ENCODE measurements at places on chromosomes 1 and 21. TPM values are rescaled to one million over a fixed set of nuclear protein-coding genes. Genes with fewer than 3 reads are reported as not detected.

GALE gene
- 8.3 TPM for total RNA-seq

- DNase-seq, result no peak
Observed at GRCh38 chr1:113194846-113195830, 122.1 kb downstream of the LRIG2 start.

- no peak for DNase-seq
Observed at GRCh38 chr1:230713547-230713914, 391 bp downstream of the AGT start.

- DNase-seq, result no peak
Observed at GRCh38 chr1:86137436-86137835, 19.1 kb downstream of the COL24A1 start.

- DNase-seq, result peak; percentile 84
Observed at GRCh38 chr1:35851132-35851869, 31.7 kb upstream of the AGO1 start.

SMCP gene
- not detected for total RNA-seq

Data from skin of body (tissue), 3 donors.